ENCODE measurements at places on chromosomes 3 and 15.

GRCh38 chr15:78830514-78831228 is 19.4 kb upstream of the ADAMTS7 start:
- DNase-seq, result no peak

- DNase-seq, result no peak
These were observed 41.2 kb downstream of the KLF15 start for GRCh38 chr3:126316031-126316461.

- no peak for DNase-seq
These were observed 127.5 kb downstream of the CLASP2 start for GRCh38 chr3:33590541-33590940.

DNA sequence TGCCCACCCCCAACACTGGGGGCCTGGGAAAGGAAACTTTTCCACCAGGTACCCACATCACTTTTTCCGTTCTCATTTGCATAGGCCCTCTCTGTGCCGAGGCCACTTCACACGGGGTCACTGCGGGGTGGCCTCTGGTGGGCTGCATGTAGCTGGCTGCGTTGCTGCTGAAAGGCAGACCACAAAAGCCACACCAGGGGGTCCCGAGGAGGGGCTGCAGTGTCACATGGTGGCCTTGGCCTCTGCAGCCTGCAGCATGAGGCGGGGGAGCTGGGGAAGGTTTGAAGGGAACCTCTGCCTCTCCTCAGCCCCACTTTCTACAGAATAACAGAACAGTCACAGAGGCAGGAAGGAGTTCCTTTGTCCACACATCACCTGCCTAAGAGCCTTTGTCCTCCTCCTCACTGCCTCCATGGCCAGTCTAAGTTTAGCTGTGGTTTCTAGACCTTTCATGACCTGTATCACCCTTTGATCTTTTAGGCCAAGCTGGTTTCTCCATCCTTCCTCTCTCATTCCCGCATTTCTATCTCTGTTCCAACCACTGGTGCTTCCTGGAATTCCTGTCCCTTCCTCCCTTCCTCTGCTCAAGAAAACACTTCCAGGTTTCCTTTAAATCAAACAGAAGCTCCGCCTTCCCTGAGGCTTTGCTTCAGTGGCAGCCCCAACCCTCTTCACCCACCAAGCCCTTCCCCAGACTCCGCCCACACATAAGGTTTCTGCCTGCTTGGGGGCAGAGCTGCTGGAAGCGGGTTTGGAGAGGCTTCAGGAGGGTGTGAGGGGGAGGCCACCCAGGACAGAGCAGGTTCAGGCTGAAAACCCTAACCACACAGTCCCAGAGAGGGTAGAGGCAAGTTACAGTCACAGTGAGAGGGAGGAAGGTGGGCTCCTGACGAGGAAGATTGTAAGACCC is 150.7 kb upstream of the TLE3 start:
- peak; percentile 39 for DNase-seq

GRCh38 chr3:31114929-31115283 is 220.4 kb upstream of the GADL1 start:
- peak; percentile 8 for DNase-seq

DNA sequence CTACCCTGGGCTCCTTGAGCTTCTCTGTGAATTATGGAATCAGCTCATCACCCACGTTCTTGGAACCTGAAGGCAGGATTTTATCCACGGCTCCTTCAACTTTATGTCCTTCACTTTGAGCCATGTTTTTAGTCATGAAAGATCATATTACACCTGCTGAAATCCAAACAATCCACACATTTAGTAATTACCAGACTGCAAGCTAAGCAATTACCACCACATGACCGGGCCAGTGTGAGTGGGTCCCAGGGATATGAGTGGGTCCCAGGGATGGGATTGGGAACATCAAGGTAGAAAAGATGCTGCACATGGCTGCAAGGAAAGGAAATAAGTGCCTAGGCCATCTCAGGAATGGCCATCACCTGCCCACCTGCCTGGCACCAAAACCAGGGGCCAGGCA is 140.3 kb upstream of the IQSEC1 start:
- no peak for DNase-seq

DNA sequence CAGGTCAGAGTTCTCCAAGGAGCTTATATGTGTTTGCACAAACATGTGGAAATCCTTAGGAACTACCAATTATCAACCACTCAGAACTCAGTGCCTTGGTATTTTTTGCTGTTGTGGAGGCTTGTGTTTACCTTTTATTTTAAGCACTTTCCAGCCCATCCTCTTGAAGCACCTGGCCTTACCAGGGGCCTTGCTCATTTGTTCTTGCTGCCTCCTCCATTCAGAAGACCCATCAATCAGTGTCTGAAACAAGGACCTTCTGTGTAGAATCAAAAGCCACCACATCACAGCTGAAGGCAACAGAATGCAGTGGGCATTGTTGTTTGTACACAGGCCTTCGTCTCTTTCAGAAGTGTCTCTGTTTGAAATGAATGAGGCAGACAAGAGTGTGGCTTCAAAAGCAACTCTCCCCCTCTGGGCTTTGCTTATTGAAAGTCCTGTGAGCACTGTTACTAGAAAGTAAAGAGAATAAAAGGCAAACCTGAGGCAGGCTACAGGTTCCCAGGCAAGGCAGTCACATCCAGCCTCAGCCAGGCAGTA is 24.5 kb upstream of the LIPC start:
- no peak for DNase-seq

- no peak for DNase-seq
These were observed 32.1 kb upstream of the PCSK6 start for GRCh38 chr15:101521591-101521990.

DNA sequence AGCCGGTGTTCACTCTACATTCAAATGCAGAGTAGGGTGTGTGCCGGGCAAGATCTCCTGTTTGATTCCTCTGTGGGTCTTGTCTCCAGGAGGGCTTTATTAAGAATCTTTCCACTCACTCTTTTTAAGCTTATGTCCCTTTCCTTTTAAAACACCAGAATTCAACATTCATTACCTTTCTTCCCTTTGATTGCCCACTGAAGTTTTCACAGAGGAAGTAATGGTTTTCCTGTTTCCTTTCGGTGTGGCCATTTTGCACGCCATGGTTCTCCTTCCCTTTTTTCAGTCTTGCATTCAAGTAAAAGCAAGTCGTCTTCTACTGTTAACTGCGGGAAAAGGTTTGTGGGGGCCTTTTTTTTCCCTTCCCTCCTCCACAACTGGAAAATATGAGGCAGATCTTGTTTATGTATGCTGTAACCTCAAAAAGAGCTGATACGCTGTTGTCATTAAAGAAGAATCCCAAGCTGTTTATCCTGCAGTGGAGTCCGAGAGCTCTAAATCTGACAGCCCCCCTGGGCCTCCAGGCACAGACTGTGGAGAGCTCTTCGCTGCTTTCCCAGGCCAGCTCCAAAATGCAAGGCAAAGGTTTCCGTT is 40.5 kb downstream of the FILIP1L start:
- DNase-seq, result no peak

DNA sequence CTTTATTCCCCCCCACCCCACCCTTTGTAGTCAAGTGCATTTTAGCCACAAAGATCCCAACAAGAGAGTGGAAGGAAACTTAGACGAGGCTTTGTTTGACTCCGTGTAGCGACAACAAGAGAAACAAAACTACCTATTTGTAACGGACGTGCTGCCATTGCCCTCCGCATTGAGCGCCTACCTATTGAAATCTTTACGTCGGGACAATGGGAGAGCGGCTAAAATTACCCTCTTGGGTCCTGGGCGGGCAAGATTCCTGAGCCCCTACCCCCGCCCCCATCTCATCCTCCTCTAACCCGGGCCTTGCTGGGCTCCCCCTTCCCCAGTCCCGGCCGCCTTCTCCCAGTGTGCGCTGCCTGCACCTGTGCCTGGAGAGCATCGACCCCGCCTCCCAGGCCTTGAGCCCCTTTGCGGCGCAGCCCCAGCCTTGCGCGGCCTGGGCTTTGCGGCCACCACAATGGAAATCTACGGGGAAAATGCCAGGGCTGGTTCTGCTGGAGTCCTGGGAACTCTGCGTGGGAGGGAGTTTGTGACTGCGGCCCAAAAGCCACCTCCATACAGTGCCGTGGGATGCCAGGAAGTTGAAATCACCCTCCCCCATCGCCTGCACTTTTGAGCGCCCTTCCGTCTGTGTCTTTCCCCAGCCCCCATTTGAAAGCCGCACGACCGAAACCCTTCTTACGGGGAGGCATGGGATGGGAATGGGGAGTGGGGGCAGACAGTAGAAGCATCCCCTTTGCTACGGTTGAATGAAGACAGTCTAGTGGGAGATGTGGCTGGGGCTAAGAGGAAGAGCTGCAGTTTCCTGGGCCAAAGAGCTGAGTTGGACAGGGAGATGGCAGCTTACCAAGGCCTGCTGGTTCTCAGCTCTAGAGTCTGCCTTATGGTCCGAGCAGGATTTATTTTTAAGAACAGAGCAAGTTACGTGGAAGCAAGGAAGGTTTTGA is 1.1 kb upstream of the SOX2 start:
- no peak for DNase-seq

DNA sequence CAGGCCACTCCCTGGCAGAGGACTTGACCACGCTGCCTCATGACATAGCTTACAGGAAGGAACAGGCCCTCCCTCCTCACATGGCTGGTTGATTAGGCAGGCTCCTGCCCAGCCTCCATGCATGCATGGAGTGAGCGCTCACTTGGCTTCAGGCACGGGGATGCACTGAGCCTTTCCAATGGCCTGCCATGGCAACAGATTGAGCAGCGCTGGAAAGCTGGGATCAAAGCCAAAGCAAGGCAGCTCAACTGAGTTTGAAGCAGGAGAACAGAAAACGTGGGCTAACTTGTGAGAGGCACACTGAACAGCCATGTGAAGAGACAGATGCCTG is 5.9 kb upstream of the GRAMD2A start:
- DNase-seq, result peak; percentile 95

GRCh38 chr15:68401496-68402431 is 30.2 kb downstream of the ITGA11 start:
- DNase-seq, result no peak

DNA sequence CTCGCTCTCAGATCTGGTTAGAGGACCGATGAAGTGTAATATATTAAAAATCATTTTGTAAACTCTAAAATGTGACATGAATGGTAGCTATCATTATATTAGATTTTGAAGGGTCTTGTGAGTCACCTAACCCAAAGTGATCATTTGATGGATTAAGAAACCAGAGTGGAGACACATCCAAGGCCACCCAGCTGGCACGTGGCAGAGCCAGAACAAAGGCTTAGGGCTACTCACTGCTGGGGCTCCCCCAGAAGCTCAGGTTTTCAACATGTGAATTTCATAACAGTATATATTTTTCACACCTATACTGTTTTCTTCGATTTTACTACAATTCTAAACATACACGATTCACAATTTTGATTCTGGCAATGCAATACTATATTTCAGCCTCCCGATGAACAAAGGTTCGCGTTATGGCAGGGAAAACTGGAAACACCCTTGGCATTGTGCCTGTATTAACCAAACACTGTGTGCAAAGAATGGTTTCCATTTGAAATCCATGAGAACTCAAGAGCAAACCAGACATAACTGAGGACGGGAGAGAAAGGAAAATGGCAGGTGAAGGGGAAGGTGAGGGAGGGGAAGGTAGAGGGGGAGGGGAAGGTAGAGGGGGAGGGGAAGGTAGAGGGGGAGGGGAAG is 88.9 kb downstream of the ADAMTS17 start:
- no peak for DNase-seq

- DNase-seq, result peak; percentile 50
These were observed 114.1 kb upstream of the PPP2R3A start for GRCh38 chr3:135851201-135852081.

DNA sequence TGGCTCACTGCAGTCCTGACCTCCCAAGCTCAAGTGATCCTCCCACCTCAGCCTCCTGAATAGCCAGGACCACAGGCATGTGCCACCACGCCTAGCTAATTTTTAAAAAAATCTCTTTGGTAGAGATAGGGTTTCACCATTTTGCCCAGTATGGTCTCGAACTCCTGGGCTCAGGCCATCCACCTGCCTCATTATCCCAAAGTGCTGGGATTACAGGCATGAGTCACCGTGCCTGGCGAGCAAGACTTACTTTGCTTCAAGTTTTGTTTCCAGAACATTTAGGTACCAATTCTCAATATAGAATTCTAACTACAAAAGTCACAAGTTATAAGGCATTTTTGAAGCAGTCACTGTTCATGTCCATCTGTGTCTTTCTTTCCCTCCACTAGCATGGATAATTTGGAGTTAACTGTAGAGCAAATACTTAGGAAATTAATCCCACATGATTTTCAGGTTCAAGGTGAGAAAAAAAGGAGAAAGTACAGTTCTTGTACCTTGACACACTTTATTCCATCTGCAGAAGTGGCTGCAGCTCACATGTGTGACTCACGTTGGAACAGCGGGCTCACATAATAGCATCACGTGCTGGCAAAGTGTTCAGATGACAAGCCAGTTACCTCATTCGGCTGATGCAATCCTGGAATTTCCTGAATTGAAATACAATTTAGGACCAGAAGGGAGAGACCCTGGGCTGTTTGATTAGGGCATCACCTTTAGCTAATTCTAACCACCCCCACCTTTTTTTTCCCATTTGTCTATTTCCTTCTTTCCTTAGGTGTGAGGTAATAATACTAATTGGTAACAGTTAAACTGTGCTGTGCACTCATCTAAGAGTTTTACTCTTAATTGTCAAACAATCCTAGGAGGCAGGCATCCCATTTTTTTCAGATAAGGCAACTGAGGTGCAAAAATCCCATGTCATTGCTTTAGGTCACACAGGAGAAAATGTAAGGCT is 46.9 kb upstream of the NEDD4 start:
- peak; percentile 97 for DNase-seq

DNA sequence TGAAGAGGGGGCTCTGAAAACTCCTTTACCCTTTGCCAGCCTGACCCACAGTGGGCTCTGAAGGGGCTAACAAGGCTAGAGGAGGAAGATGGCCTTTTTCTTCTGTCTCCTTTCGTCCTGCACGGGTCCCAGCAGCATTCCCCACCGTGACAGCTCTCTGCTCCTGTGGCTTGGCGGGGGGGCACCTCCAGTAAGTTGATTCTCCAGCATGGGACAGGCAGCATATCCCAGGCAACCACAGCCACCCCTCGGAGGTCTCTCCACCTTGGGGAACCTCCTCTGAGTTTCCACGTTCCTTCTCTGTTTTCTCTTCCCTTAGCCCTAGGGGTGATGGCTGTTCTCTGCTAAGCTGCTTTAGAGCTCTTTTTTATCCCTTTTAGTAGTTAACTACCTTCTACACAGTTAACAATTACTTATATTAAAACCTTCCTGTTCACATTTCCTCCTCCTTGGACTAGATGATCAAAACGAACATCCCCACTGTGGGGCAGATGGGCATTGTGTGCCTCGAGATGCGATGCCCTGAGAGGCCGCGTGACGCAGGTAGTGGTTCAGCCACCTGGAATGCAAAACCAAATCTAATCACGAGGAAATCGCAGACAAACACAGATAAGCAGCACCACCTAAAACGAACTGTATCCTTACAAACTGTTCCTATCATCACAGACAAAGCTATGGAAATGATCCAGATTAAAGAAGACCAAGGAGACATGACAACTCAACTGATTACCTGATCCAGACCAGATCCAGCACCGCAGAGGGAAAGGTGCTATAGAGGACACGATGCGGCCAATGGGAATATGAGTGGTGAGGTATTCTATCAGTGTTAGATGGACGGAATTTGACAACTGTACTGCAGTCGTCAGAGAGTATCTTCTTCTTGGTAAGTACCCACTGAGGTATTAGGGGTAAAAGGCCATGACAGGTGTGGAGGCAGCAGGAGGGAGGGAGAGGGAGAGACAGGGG is 27.7 kb downstream of the TSPAN3 start:
- no peak for DNase-seq

- no peak for DNase-seq
These were observed 52.6 kb downstream of the LRRC28 start for GRCh38 chr15:99303907-99304306.

GRCh38 chr3:124824286-124824915 is 62.8 kb downstream of the ITGB5 start:
- no peak for DNase-seq
